ENCODE measurements at places on chromosomes 13 and 19.
A peak's percentile ranks its signal among the peaks of the same experiment; 100 is the strongest.

DNA sequence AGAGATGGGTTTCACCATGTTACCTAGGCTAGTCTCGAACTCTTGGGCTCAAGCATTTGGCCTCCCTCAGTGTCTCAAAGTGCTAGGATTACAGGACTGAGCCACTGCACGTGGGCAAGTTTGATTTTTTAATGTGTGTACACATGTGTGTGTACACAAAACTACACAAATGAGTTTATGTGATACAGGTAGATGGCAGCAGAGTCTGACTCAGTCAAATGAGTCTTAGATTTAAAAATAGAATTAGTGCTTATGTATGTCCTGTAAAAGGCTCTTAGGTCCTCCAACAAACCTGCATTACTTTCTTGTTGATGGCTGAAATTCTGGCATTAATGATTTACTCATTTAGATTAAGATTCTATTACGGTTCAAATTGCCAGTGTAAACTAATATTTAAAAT lies 293.7 kb downstream of the PCDH17 start:
- DNase-seq, result peak; percentile 9

DNA sequence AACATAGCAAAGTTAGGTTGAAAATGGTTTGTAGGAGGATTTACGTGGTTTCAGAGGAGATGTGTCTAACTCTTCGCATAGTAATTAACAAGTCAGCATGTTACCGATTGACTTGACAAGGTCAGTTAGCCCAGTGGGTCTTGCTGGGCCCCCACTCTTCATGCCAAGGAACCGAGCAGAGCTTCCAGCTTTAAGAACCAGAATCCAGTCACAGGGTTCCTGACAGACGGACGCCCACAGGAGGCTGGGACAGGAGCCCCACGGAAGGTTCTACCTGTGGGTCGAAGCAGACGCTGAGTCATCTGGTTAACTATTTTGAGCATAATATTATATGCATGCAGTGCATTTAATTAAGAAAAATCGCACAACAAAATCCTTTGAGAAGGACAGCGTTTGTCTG lies 3.5 kb downstream of the TMEM255B start:
- DNase-seq, result no peak

GRCh38 chr13:51519771-51520216 lies 64.5 kb upstream of the WDFY2 start:
- DNase-seq, result no peak

GRCh38 chr19:5948752-5949564 lies 29.0 kb downstream of the RANBP3 start:
- DNase-seq, result peak; percentile 76

- DNase-seq, result no peak
Observed at GRCh38 chr19:40962460-40962961, 28.6 kb upstream of the CYP2B6 start.

GRCh38 chr13:94201022-94201421 lies 278.5 kb downstream of the DCT start:
- no peak for DNase-seq

DNA sequence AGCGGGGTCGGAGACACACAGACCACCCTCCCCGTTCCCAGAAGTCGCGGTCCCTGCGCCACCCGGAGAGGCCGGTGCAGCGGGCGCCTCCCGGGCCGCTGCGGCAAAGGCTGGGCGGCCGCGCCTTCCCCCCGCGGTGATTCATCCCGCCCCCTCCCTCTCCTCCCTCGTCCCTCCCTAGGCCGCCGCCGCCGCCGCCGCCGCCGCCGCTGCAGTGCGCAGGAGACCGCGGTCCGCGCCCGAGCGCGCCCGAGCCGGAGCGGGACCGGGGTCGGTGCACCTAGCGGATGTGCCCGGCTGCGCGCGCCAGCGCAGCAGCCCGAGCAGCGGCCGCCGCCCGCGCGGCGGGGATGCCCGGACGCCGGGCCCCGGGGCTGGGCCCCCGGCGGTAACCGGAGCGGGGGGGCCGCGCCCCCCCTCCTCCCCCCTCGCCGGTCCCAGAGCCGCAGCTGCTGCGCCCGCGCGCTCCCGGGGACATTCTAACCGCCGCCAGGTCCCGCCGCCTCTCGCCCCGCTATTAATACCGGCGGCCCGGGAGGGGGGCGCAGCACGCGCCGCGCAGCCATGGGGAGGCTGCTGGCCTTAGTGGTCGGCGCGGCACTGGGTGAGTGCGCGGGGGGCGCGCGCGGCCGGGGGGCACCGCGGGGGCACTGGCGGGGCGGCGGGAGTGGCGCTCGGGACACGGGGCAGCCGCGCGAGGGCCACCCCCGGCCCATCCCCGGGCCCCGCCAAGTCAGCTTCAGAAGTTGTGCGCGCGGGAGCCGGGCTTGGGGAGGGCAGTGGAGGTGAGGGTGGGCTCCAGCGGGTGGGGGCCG lies at the start of gene SCN1B:
TSS of gene SCN1B (plus strand) at position 214 of the 815 bp plus-strand sequence. CDS start at position 565, 351 bp downstream.
- DNase-seq, result peak; percentile 81

DNA sequence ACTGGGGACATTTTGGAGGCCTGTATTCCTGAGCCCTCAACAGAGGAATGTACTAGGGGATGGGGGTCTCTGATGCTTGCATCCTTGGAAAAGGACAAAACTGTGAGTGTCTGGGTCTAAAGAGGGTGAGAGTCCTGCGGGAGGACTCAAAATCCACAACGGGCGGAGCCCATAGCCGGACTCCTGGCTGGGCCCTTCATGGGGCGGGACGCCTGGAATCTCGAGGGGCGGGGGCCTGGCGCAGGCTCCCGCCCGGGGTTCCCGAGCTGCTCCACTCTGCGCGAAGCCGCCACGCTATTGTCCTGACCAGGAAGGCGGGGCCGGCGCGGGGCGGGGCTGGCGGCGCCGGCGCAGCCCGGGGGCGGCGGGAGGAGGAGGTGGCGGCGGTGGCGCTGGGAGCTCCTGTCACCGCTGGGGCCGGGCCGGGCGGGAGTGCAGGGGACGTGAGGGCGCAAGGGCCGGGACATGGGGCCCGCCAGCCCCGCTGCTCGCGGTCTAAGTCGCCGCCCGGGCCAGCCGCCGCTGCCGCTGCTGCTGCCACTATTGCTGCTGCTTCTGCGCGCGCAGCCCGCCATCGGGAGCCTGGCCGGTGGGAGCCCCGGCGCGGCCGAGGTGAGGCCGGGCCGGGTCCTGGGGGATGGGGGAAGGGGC lies at the start of gene APLP1:
TSS of gene APLP1 (plus strand) at position 403 of the 651 bp plus-strand sequence. CDS start at position 466, 63 bp downstream.
- peak; percentile 88 for DNase-seq

- DNase-seq, result peak; percentile 97
Observed at GRCh38 chr19:47428177-47428894, 9.0 kb upstream of the MEIS3 start.

- DNase-seq, result no peak
Observed at GRCh38 chr13:94761407-94761806, 49.1 kb upstream of the SOX21 start.

DNA sequence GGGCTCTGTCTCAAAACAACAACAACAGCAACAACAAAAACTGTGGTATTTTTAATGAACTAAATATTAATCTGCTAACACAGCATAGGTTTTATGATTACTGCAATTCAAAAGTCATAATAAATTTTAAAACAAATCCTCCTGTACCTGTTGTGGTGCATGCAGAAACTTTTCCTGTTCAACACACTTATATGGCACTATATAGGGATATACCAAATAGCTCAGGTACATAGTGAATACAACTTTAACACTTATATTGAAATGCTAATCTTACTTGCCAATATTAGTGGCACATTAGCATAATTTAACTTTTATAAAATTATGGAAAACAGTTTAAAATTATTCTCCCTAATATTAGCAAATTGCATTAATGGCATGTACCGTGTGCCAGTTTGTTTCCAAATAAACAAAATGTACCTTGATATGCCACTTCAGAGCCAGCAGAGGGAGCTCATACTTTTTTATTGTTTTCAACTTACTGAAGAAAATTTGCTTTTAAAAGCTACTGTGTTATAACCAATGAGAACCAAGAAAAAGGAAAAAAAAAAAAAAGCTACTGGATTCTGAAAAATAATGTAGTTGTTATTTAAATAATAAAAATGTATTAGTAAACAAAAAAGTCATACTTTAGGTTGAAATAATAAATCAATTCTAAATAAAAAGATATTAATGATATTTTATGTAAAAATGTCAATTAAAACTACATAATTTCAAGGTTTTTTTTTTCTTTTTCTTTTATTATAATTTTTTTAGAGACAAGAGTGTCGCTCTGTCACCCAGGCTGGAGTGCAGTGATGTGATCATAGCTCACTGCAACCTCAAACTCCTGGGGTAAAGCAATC lies 18.0 kb upstream of the RBM26 start:
- DNase-seq, result peak; percentile 52

DNA sequence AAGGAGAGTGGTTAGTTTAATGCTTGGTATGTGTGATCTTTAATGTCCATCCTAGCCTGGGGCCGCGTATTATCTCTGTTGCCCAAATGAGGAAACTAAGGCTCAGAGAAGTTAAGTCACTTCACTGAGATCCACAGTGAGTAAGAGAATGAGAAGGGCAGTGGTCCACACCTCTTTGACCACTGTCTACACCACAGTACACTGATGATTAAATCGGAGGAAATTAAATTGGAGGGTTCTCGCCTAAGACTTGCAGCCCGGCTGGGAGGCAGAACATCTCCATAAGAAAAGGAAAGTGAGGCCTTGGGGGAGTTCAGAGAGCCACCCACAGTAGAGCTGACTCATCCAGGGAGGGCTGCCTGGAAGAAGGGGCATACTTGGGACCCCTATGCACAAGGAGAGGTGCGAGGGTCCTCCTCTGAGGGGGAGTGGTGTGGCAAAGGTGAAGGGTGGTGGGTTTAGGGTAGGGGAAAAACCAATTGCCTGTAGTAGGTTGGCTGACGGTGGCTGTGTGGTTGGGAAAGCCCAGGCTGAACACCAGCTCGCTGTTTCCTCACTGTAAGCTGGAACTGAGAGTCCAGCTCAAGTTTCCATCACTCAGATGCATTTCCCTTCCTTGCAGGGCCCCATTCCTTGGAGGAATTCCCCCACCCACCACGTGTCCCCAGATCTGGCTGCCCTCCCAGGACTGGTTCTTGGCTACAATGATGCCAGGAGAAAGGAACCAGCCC lies 15.0 kb upstream of the DHRS12 start:
- no peak for DNase-seq

- DNase-seq, result no peak
Observed at GRCh38 chr19:29643361-29643935, 21.8 kb upstream of the PLEKHF1 start.

DNA sequence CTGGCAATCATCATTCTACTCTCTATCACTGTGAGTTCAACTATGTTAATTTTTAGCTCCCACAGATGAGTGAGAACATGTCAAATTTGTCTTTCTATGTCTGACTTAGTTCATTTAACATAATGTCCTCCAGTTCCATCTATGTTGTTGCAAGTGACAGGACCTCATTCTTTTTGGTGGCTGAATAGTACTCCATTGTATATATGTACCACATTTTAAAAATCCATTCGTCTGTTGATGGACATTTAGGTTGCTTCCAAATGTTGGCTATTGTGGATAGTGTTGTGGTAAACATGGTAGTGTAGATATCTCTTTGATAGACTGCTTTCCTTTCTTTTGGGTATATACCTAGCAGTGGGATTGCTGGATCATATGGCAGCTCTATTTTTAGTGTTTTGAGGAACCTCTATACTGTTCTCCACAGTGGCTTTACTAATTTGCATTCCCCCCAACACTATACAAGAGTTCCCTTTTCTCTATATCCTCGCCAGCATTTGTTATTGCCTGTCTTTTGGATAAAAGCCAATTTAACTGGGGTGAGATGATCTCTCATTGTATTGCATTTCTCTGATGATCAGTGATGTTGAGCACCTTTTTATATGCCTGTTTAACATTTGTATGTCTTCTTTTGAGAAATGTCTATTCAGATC lies 124.1 kb downstream of the PCCA start:
- DNase-seq, result no peak

GRCh38 chr13:24784319-24784718 lies 20.4 kb downstream of the RNF17 start:
- no peak for DNase-seq

DNA sequence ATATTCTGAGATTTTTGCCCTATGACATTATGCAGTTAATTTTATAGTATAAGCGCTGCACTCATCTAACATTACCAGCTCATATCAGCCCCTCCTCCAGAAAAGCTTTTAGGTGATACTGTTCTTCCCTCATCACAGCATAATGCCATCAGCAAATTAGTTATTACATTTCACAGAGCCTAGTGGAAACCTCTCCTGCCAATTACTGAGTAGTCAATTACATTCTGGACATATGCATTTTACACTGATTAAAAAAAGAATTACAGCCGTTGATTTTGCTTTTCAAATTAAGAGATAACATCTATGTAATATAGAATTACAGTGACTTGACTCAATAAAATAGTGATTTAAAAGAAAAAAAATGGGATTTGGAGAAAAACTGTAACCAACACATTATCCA lies 542.1 kb downstream of the UQCRFS1 start:
- DNase-seq, result no peak

- no peak for DNase-seq
Observed at GRCh38 chr13:65789815-65790214, 1440.3 kb downstream of the PCDH9 start.

DNA sequence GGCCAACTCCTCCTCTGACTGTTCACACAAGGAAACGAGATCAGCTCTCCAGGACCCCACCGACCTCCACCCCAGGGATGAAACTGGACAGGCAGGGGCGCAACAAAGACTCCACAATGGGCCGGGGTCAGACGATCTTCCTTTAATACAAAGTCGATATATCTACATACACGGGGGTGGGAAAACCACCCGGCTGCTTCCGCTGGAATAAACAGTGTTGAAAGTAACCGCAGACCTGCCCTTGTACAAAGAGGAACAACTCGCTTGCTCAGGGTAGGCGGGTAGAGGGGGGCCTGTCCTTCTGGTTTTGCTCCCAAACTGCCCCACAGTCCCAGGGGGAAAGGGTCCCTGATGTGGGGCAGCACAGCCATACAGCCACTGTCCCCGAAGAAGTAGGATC lies 135.2 kb downstream of the PTPRS start:
- DNase-seq, result no peak

DNA sequence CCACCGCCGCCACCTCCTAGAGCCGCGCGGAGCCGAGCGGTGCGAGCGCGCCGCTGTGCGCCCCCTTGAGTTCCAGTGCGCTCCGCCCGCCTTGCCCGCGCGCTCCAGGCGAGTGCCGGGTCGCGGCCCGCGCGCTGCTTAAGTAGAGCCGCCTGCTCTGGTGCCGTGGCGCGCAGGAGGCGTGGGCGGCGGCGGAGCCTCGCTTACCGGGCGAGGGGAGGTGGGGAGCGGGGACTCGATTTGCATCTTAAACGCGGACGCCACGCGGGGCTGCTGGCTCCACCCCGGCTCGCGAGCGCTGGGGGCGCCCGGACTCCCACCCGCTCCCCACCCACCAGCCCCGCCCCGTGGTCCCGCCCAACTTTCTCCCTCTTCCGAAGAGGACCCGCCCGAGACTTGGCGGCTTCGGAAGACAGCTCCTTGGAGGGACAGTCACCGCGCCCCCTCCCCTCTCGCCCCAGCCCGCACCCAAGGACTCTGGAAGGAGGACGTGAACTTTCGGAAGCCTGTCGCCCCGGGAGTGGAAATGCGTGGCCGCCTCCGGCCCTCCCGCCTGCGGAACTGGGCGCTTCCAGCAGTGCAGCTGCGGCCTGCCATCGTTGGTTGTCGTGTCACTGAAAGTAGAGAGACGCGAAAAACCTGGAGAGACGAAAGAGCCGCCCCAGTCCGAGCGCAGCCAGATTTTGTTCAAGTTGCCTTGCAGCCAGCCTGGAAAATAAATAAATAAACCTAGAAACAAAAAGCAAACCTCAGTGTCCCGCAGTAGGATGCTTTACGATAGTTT lies at the start of gene KCTD12:
TSS of gene KCTD12 (minus strand) at position 114 of the 784 bp plus-strand sequence. CDS start 257 bp downstream, outside the sequence.
- peak; percentile 83 for DNase-seq

GRCh38 chr13:94550062-94550738 lies 45.8 kb downstream of the TGDS start:
- peak; percentile 91 for DNase-seq

GRCh38 chr13:25652764-25653163 lies 281.0 kb downstream of the ATP8A2 start:
- no peak for DNase-seq

GRCh38 chr13:41970022-41970421 lies 9.1 kb upstream of the VWA8 start:
- DNase-seq, result no peak
